Neuronal stem cell (in vitro differentiated cells): ENCODE measurements at places on chromosomes 2 and 18.

- DNase-seq: no peak
Measured at GRCh38 chr2:37267685-37268084, 36.2 kb downstream of the NDUFAF7 start.

GRCh38 chr2:96413323-96413722 is 77.8 kb downstream of the NCAPH start:
- no peak for DNase-seq

GRCh38 chr18:6781142-6781714 is 51.7 kb downstream of the ARHGAP28 start:
- no peak for DNase-seq

GRCh38 chr2:120914839-120915521 is 179.3 kb downstream of the GLI2 start:
- no peak for DNase-seq

DNA sequence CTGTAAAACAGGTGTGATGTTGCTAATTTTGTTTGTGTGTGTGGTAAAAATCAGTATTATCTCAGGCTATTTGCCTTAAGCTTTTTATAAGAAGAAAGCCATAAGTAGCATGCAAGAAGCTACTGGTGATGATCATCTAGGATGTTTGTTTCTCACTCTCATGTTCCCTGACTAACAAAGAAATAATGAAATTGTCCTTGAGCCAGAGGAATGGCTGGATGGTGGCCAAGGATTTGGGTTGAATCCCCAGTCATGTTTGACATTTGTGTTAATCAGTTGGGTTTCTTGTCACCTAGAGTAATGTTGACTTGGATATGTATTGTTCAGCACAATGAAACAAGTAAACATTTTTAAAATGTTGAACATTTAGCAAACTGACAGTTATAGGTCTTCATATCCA is 496.8 kb upstream of the ZEB2 start:
- DNase-seq: no peak

DNA sequence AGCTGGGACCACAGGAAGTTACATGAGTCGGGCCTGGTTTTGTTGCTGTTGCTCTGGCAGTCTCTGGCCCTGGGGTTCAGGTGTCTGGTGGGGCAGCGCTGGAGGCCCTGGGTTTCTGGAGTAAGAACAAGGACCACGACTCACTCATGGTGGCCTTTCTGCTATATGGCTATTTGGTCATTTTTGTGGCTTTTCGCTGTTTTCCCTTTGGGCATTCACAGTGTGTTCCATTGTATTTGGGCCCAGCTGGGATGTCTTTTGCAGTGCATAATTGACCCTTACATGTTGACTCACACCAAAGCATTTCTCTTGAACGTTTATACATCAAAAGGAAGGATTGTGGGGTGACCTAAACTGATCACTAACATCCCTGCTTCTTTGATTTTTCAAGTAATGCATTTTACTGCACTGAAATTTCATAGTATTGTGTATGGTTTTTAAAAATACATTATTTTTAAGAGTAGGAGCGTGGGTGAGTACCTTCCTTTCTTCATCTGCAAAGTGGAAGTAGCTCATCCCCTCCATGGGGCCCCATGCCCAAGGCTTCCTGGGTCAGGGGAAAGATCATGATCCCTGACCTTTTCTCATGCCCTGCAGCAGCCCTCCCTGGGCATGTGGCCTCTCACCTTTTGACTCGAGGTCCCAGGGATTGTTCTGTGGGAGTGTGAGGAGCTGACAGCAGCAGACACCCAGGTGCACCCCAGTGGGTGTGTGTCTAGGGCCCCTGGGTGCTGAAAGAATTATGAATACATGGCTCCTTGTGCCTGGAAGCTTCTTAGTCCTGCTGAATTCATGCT is 225.5 kb downstream of the AGAP1 start:
- DNase-seq: no peak

DNA sequence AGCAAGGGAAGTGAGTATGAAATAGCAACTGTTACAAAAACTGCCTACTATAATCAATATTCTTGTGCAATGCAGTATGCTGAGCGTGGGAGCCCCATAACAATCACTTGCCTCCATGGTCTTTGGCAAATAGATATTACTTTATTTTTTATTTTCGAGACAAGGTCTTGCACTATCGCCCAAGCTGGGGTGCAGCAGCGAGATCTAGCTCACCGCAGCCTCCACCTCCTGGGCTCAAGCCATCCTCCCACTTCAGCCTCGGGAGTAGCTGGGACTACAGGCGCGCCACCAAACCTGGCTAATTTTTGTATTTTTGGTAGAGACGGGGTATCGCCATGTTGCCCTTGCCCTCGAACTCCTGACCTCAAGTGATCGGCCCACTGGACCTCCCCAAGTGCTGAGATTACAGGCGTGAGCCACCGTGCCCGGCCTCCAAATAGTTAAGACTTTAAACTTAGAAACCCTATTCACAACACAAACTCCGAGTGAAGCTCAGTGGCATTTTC is 1.2 kb upstream of the CCNT2 start:
- peak; percentile 8 for DNase-seq

DNA sequence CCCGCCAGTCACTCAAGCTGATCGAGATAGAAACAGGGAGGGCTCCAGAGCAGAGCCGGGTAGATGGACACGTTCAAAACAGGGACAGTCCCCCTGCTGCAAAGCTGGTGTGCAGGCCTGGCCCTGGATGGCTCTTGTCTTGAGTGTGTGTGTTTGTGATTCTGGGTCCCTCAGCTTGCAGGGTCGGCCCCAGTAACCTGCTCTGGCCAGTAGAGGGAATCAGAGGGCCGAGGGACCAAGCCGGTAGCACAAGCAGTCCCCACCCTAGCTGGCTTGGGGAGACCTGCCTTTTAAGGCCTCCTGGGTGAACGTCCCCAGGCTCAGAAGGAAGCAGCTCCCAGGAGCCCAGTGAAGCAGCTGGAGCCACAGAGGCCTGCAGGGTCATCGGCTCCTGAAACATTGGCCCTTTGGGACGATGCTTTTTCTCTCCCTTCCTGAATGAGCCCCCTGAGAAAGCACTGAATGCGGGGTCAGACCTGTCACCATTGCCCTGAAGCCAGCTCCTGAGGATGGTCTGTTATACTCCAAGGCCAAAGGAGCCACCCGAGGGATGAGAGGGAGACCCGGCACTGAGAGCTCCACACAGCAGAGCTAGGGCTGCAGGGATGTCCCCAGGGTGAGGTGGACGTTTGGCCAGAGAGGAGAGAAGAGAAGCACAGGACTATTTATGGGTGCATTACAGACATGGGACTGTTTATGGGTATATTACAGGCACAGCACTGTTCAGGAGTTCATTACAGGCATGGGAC is 15.4 kb upstream of the MLPH start:
- peak; percentile 24 for DNase-seq

GRCh38 chr2:173374634-173375033 is 20.0 kb downstream of the CDCA7 start:
- no peak for DNase-seq

DNA sequence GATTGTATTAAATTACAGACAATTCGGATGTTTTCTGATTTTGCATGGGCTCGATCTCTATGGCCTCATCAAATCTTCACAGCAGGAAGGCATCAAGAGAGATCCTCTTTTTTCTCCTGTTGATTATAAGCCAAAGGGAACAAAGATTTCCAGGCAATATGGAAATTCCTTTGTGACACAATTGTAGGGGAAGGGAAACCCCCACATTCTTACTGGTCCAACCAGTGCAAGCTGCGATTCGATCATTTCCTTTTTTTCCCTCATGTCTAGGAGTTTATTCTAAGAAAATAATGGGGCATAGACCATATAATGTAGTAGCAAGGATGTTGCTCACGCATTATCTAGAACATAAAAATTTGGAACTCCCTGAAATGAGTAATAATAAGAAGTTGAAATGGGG is 87.7 kb downstream of the LYPD6 start:
- DNase-seq: no peak

- DNase-seq: no peak
Measured at GRCh38 chr18:55470826-55471225, 117.2 kb downstream of the TCF4 start.

- DNase-seq: no peak
Measured at GRCh38 chr18:48452861-48453323, 43.7 kb upstream of the ZBTB7C start.

- no peak for DNase-seq
Measured at GRCh38 chr2:235445116-235445515, 48.7 kb upstream of the AGAP1 start.

- no peak for DNase-seq
Measured at GRCh38 chr2:147420517-147420916, 424.3 kb upstream of the ACVR2A start.

DNA sequence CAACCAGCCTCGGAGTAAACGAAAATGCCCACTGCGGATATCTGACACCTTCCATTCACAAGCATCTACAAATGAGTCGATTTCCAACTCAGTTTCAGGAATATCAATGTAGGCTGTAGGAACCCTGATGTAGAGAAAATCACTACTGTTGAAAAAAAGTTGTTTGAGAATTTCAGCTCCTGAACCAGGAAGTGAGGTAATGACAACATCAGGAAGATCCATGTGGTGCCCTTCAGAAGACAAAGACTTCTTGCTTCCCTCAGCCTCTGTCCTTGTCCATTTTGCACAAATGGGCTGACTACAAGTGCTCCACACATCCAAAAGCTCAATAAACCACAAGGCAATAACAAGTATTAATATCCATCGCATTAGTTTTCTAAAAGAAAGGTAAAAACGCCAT is 4.7 kb downstream of the DSEL start:
- DNase-seq: no peak
